Amygdala (tissue), 56 donors: ENCODE measurements at places on chromosomes 2 and 18.

DNA sequence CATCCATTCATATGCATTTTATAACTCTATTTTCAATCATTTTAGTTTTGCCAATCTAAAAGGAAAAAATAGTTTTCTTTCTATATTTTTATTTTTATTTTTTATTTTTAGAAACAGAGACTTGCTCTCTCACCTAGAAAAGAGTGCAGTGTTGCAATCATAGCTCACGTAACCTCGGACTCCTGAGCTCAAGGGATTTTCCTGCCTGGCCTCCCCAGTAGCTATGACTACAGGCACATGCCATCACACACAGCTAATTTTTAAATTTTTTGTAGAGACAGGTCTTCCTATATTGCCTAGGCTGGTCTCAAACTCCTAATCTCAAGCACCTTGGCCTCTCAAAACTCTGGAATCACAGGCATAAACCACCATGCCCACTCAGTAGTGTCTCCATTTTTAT lies 125.5 kb upstream of the XIRP2 start:
- no peak for DNase-seq

- no peak for DNase-seq
Measured at GRCh38 chr18:2114765-2115164, 456.5 kb downstream of the METTL4 start.

DNA sequence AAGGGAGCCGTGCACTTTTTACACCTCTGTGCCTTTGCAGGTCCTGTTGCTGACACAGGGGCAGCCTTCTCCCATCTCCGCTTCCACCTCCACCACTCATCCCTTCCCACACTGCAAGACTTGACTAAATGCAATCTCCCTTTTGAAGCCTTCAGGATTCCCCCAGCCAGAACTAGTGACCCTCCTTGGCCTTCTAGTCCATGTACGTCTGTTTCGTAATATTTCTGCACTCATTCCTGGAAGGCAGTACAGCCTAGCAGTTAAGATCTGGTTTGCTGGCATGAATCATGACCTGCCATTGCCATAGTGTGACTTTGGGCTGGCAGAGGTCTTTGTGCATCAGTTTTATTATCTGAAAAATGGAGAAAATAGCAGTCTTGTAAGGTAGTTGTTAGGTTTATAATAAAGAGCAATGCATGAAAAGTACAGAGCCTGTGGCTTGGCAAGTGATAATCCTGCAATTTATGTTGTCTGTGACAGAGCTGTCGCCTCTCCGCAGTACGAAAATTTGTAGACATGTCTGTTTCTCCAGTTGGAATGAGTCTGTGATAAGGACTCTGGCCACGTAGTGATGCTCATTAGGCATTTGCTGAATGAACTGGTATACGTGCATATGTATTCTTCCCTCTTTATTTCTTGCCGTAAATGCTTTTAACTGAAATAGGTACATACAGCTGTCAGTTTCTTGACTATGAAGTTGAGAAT lies 36.7 kb downstream of the NCK2 start:
- no peak for DNase-seq

DNA sequence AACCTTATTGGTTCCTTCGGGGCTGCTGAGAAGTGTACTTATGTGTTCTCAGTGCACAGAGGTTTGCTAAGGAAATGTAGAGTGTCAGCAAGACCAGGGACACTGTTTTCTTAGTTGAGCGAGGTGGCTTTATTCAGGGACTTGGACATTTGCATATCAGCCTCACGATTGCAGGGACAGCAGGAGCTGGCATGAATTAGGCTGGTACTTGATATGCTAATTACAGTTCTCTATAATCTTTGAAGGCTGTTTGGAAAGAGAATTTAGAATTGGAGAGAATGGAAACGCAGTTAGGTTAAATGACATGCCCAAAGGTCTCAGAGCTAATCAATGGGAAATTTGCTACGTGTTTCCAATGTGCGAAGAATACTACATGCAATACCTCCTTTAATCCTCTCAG lies 18.7 kb upstream of the MTCL1 start:
- DNase-seq: no peak

- DNase-seq: no peak
Measured at GRCh38 chr2:1652034-1652790, 92.1 kb downstream of the PXDN start.

DNA sequence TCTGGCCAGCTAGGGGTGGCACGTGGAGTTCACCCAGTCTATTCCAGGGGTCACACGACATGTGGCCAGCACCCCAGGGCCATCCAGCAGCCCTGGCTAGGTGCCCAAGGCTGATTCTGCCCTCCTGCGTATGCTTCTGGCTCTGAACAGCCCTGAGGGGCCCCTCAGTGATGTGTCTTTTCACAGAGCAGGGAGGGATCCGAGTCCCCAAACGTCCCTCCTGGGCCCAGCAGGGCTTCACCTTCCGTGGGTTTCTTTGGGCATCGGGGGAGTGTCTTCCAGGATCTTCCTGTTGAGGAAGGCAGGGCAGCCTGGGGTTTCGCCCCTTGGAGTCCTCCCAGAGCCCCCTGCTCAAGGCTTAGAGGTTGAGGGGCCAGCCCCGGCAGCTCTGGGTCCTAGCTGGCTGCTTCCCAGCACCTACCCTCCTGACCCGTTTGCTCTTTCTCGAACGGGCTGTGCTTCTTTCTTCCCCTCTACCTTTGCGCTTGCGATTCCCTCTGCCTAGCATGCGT lies 165.9 kb downstream of the DYSF start:
- no peak for DNase-seq

GRCh38 chr2:228629251-228629650 lies 447.8 kb upstream of the SPHKAP start:
- DNase-seq: no peak

GRCh38 chr2:38581193-38582147 lies 21.3 kb downstream of the HNRNPLL start:
- no peak for DNase-seq

DNA sequence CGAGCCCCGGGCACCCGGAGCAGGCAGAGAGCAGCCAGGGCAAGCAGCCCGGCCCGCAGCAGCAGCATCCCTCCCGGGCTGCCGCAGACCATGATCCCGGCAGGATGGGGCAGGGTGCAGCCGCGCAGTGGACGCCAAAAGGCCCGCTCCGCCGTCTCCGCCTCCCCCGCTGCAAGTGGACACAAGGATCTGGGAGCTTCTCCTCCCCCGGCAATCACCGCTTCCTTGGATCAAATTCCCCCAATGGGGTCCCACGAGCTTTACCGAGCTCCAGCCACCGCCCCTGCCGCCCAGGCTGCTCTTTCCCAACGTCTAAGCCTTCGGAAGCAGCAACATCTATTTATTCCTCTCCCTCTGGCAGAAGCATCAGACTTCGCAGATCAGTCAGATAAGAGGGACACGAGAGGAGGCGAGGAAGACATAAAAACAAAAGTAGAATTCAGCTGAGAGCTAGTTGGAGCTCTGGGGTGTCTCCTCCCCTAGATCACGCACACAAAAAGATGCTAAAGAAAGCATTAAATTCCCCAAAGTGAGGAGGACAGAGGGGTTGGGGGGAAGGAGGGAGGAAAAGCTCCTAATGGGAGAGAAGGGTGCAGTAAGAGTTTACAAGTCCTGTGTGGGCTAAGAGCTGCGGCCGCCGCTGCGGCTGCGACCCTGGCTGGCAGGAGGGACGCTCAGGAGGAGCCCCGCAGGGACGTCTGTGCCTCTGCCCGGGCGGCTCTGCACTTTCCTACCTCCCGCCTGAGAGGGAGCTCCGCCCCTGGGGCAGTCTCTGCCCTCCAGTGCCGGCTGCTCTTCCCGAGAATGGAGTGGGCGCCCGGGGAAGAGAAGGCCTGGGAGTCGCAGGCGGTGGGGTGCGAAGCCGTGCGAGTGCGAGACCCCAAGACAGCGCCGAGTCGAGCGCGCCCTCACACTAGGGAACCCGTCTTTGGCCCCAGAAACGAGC lies at the start of gene FRZB:
Gene FRZB (minus strand): TSS at position 177 of the 946 bp plus-strand sequence. CDS start 85 bp downstream, at position 92.
- no peak for DNase-seq

DNA sequence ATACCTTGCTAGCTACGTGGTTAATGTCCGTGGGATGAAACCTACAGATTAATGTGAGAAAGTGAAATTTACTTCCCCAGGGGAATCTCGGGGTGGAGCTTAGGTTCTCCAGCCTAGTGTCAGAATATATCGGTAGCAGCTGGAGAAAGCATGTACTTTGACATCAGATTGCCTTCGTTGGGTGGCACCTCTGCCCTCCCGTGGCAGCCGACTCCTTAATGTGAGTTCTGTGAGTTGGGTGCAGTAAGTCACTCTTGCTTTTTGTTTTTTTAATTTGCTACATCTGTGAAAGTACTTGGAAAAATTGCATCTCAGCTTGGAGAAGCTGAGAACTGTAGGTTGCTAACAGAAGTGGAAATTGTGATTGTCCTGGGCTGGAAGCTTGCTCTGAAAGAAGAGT lies 3.6 kb downstream of the KLF11 start:
- DNase-seq: no peak

- DNase-seq: no peak
Measured at GRCh38 chr2:196263181-196263747, 91.9 kb upstream of the STK17B start.

DNA sequence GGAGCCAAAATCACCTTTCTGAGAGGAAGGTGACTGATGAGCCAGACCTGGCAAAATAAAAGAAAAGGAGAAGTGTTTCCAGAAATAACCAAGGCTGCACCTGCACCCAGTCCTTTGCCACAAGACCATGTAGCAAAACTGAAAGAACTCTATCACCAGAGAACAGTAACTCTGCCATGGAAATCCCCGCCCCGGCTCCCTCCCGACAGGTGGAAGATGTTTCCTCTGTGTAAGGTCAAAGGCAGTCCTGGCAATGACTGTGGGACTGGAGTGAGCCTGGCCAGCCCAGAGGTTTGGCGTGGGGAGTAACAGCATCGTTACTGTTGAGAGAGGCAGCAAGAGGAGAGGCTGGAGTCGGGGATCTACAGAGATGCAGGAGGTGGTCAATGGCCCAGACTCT lies 42.3 kb downstream of the SPRED2 start:
- DNase-seq: no peak

- DNase-seq: no peak
Measured at GRCh38 chr2:23478933-23479683, 94.1 kb downstream of the KLHL29 start.

GRCh38 chr2:95669441-95669991 lies 77.7 kb downstream of the TRIM43 start:
- DNase-seq: no peak

DNA sequence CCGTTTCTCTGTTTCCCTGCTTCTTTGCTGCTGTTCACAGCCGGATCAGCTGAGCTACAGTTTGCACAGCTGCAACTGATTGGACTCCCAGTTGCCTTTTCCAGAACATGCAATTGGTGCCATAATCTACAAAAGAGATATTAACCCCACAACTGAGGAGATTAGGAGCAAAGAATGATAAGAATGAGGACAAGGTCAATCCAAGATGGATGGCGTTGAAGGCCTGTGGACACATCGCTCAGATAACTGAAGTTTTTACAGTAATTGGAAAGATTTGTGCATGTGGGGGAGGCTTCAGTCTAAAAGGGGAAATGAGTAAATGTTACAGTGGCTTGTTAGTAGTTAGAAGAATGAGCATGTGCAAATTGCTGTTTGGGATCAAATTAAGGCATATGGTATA lies 263.2 kb downstream of the TGIF1 start:
- DNase-seq: no peak

- DNase-seq: no peak
Measured at GRCh38 chr2:102155703-102156515, 13.4 kb downstream of the IL1R1 start.

GRCh38 chr2:69954084-69954483 lies 7.3 kb downstream of the ASPRV1 start:
- DNase-seq: no peak
